Cardiac ventricle fibroblast (primary cell): ENCODE measurements at places on chromosomes 2 and 18. TPM values are rescaled to one million over a fixed set of nuclear protein-coding genes. Genes with fewer than 3 reads are reported as not detected.

MAPRE3 gene
- 9.9 and 14.4 TPM in 2 replicates for total RNA-seq

PRSS56 gene
- total RNA-seq: not detected in 2 replicates

ABCB11 gene
- 0.37 and 0.39 TPM in 2 replicates for total RNA-seq

SGPP2 gene
- not detected in 2 replicates for total RNA-seq

UGT1A3 gene
- total RNA-seq: not detected in 2 replicates

MARCHF4 gene
- 0.10 TPM in 1 of 2 replicates, not detected in the other for total RNA-seq

SIX3 gene
- not detected in 2 replicates for total RNA-seq
